Left cardiac atrium (tissue), 4 donors: ENCODE measurements at places on chromosomes 3 and 15. TPM values are rescaled to one million over a fixed set of nuclear protein-coding genes. Genes with fewer than 3 reads are reported as not detected.

- no peak for DNase-seq
Measured at GRCh38 chr3:120496278-120497002, 45.6 kb upstream of the FSTL1 start.

DNA sequence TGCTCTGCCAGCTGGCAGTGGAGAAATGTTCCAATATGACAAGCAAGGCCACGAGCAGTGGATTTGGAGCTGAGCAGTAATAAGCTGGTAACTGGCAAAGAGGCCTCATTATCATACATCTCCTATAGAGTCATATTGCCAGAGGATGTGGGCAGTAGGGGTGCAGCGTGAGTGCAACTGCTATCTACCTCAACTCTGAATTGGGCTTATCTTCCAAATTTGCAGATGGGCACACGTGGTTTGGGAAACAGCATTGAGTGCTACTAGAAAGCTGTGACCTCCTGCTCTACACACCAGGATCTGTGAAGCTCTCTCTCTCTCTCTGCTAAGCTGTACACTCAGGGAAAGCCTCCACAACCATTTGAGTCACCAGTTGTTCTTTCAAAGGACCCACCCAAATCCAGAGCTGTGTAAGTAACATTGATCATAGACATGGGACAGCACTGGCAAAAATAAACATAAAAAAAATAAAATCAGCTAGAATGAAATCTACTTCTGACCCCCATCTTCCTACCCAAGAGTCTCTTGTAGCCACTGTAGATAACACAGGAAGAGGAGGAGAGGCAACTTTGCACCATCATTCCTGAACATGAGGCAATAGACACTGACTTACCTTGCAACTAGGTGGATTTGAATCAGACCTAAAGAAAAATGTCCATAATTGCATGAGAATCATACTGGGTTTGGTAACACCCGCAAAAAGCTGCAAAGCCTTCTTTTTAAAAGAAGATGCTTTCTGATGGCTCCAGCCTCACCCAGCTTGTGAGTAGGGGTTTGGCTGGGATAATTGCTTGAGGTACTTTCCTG, 82.9 kb upstream of the THBS1 start:
- no peak for DNase-seq

- peak; percentile 30 for DNase-seq
Measured at GRCh38 chr15:83284559-83285283, at the start of gene BNC1. BNC1 (minus strand) TSS chr15:83284664; CDS start chr15:83284628, 36 bp downstream.

ECE2 gene
- total RNA-seq, result 1.1 TPM

SCG5 gene
- total RNA-seq, result 0.91 TPM

CCDC39 gene
- total RNA-seq, result not detected

ZDHHC23 gene
- total RNA-seq, result 2.2 TPM

RAD51 gene
- 2.6 TPM for total RNA-seq
